ENCODE measurements at places on chromosomes 7 and 10.
A peak's percentile ranks its signal among the peaks of the same experiment; 100 is the strongest.

DNA sequence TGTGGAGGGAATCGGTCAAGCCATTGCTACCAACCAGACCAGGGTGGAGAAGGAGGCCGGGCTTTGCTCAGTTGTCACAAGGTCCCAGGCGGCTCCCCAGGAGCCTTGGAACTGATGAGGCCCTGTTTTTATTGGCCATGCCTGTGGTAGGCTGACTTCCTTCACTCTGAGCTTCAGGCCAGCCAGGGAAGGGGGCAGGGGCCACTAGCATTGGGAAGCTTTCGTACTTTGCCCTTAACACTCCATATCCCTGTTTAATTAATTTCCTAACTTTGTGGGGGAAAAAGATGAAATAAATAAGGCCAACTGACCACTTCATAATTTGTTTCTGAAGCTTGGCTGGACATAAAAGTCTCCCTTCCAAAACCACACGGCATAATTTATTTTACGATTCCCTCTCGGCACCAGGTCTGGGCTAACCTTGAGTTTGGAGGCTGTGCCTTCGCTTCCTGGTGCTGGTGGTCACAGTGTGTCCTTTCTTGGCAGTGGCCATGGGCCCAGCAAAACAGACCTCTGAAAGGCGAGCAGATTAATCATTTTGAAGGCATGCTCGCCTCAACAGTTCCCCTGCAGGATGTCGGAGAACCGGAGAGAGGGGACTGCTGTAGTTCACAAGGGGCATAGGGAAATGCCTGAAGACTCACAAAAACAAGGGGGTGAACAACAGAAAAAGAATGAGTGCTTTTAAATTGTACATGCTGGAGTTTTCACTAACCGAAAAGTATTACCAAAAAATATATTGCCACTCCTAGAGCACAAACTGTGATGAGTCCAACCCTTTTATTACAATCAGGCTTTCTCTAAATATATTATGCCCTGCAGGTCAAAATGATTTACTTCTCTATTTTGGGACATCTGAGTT lies 966.0 kb downstream of the LRMDA start:
- DNase-seq, result no peak

DNA sequence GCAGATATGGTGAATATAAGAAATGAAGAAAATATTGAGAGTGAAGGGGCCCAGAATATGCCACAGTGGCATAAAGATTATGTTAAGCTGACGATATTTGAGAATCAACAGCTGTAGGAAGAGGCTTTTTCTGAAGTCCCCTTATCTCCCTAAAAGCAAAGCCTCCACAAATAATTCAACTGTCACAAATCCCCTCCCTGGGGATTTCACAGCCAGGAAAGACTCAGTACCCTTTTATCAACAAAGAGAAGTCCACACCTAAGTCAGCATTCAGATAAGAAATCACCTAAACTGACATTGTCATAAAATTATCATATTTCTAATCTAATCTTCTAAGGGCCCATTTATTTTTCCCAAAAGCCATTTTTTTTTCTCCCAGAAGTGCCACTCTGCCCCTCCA lies 284.9 kb upstream of the VWC2 start:
- DNase-seq, result no peak

DNA sequence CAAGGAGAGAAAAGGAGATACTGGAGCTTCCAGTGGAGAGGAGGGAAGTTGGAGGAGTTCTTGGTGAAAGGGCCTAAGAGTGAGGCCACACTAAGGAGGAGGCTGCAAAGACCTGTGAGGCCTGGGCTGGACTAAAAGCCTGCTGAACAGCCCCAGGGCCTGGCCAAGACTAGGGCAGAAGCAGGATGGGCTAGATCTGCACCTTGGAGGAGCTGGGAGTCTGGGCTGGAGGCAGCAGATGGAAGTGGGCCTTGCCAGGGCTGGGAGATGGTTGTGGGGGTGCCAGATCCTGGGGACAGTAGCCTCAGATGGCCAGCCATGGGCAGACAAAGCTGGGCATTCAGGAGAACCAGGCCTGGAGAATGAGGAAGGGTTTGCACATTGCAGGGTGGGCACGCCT lies 6.5 kb upstream of the PURB start:
- no peak for DNase-seq

DNA sequence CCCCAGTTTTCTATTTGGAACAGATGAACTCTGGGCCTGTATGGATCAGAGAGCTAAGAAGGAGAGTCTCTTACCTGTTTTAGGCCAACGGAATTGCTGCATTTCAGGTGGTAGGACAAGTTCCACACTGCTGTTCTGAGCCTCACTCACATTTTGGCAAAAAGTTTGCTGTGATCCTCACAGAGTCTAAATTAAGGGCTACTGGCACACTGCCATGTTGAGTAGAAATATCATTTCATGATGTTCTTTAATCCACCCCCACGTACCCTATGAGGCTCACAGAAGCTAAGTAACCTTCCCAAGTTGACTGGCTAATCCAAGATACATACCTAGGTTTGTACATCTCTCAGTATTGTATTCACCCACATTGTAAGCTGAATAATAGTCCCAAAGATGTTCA lies 447.2 kb downstream of the INHBA start:
- no peak for DNase-seq

GRCh38 chr10:15310776-15311568 lies 60.1 kb downstream of the FAM171A1 start:
- DNase-seq, result no peak

- DNase-seq, result no peak
These were observed 372.5 kb upstream of the MKI67 start for GRCh38 chr10:128498746-128499145.

DNA sequence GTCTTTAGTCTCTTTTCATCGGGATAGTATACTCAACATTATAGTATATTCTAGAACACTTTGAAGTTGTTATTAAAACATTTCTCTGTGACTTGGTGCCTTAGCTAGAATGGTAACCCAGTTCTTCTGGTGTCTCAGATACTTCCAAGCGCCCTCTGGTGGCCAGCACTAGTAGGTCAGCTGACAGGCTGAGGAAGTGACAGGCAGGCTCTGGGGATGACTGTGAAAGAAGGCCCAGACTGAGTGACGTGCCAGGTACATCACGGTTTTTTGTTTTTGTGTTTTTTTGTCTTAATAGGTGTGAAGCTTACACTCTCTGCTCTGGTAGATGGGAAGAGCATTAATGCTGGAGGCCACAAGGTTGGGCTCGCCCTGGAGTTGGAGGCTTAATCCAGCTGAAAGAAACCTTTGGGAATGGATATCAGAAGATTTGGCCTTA lies 5.1 kb downstream of the COMTD1 start:
- DNase-seq, result peak; percentile 86

- DNase-seq, result no peak
These were observed 16.2 kb upstream of the INSIG1 start for GRCh38 chr7:155281398-155281969.

DNA sequence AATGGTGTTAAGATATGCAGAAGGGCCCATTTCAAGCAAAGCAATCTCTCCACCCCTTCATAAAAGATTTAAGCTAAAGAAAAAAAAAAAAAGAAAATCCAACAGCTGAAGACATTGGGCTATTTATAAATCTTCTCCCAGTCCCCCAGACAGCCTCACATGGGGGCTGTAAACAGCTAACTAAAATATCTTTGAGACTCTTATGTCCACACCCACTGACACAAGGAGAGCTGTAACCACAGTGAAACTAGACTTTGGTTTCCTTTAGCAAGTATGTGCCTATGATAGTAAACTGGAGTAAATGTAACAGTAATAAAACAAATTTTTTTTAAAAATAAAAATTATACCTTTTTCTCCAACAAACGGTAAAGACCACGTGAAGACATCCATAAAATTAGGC lies 28.6 kb downstream of the PPP3CB start:
- DNase-seq, result no peak

DNA sequence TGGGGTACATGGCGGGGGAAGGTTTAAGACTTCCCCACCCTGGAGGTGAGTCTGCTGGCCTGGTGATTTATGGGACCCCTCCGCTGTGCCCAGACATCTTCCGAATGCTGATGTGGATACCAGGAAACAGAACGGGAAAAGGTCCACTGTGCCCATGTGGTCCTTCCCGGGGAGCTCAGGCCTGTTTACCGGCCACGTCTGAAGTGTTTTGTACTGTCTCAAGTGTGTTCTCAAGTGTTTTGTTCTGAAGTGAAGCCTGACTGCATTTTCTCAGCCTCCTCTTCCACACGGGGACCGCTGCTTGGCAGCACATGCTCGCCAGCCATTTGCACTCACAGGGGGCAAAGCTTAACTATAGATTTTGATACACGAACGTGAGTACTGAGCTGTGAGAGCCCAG lies 127.2 kb downstream of the TEX36 start:
- DNase-seq, result no peak

- no peak for DNase-seq
These were observed 78.5 kb downstream of the C7orf25 start for GRCh38 chr7:42833411-42833810.

GRCh38 chr10:74227697-74228424 lies 76.8 kb downstream of the ADK start:
- DNase-seq, result no peak

- DNase-seq, result no peak
These were observed 83.5 kb downstream of the GNAT3 start for GRCh38 chr7:80428161-80429054.

DNA sequence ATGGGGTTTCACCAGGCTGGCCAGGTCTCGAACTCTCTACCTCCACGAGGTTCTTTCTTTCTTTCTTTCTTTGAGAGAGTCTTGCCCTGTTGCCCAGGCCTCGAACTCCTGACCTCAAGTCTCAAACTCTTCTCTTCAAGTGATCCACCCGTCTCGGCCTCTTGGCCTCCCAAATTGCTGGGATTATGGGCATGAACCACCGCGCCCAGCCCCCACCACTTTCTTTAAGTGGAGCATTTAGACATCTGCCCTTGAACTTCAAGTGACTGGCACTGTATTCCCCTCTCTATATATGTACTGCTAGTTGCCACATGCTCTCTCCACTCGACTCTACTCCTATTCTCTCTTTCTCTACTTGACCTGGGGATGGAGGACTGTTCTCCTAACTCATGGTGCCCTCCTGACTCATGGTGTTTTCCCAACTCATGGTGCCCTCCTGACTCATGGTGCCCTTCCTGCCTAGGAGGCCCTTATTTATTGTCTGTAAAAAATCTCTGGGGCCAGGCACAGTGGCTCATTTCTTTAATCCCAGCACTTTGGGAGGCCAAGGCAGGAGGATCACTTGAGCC lies 19.3 kb upstream of the ACHE start:
- no peak for DNase-seq

GRCh38 chr7:123824754-123825067 lies 20.3 kb upstream of the HYAL4 start:
- no peak for DNase-seq

DNA sequence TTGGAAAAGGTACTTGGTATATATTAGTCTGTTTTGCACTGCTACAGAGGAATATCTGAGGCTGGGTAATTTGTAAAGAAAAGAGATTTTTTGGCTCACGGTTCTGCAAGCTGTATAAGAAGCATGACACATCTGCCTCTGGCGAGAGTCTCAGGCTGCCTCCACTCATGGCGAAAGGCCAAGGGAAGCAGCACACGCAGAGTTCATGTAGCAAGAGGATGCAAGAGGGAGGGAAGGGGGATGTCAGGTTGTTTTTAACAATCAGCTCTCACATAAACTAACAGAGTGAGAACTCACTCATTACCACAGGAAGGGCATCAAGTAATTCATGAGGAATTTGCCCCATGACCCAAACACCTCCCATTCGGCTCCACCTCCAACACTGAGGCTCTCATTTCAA lies 484.8 kb upstream of the DPP6 start:
- no peak for DNase-seq

DNA sequence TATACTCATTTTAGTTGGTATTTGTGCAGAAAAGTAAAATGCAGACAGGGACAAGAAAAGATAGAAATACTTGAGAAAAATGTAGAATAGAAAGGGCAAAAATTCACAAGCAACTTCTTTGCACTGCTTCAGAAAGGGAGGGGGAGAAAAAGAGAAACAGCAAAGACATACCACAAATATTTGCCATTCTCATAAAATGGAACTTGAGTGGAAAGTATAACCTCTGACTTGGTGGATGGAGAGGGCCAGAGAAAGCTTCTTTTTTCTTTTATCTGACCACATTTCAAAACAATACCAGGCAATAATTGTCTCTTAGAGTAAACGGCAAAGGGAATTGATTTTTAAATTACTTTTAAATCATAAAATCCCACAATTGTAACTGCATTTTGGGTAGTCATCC lies 35.8 kb upstream of the TRUB1 start:
- DNase-seq, result no peak

DNA sequence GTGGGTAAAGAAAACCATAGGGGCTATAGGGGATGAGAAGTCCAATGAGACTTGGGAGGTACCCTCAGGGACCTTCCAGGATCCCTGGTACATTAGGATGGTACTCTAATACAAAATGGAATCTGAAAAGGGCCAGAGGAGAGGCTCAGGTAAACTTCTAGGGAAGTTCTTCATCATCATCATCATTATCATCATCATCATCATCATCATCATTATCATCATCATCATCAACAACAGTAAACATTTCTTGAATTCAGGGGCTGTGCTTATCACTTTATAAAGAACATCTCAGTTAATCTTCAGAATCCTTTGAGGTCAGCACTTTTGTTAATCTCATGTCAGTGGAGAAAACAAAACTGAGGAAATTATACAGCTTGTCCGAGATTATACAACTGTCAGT lies 50.1 kb downstream of the PLPP4 start:
- DNase-seq, result no peak

DNA sequence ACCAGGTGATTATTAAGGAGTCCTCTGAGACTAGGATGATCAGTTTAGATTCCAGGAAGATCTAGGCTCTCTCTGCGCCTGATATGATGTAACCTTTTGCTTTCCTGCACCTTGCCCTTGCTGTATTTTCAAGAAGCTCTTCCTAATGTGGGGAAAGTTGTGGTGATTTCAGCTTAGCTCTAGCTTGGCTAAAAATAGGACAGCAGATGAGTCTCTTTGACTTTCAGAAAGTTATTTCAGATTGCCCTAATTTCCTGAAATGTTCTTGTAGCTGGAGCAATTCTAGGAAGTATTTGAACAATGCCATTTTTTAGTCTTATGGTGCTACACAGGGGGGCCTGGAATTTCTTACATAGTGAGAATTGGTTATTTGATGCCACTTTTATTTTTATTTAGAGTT lies 3.8 kb downstream of the LCOR start:
- DNase-seq, result no peak
